Non-pigmented ciliary epithelial cell (primary cell): ENCODE measurements at places on chromosomes 13 and 19.

DNA sequence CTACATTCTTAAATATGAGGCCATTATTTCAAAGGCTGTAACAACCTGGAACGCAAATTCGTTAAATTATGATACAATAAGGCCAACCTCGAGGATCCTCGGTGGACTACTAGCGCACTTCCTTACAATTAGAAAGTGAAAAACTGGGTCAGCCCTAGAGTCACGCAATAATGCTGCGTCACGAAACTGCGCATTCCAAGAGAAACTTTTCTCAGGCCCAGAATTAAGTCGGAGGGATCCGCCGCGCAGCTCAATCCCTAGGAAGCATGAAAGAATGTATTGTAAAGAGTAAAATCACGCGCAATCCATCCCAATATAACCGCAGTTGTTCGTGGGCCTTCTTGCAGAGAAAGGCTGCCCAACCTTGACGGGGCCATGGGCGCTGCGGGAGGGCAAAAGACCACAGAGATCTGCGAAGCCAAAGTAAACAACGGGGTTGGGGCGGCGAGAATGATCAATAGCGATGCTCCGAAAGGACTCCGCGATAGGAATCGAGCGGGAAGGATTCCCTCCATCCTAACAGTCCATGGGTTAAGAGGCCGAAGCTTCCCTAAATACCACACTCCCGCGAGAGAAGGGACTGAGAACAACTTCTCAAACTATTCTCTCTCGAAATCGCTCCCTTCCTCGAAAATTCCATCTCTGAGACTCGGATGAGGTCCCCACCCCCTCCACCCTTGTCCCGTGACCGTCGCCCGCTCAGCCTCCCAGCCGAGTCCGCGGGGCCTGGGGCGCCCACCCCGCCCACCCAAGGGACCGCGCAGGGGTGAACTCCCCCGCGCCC, 564 bp downstream of the SPART start:
- DNase-seq: peak; percentile 55

DNA sequence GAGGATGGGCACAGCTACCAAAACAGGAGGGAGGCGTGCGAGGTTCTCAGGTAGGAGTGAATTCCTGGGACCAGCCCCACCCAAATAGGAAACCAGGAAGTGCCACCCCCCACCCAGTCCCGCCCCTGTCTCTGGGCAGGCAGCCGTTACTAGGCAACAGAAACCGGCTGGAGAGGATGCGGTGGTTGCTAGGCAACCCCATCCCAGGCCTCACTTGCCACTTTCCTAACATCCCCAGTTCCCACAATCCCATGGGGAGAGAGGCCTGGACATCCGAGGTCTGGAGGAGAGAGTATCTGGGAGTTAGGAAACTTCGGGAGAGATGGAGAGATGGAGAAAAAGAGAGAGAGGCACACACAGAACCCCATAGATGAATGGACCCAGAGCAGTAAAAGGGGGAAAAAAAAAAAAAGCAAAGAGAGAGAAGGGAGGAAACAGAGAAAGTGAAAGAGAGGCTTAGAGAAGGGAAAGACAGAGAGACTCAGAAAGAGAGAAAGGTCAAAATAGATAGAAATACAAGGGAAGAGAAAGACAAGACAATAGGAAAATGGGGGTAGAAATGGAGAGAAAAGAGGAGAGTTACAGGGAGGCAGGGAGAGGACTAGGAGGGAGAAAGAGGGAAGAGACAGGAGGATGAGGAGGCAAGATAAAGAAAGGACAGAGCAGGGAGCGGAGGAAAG, 3.8 kb downstream of the GRIK5 start:
- DNase-seq: no peak

DNA sequence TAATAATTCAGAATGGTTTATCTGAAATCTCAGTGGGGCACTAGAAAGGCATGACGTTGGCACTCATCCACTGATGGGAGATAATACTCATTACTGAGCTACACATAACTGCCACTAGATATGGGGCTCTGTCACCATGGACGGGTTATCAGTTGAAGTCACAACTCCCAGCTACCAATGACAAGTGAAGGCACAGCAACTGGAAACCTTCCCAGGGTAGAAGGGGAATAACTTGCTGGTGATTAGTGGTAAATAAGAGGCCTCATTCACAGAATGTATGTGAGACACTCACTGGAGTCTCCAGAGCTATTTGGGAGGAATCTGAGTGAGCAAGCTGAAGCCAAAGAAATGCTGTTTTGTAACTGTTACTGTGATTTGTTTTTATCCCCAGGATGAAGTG, 249.6 kb downstream of the ENOX1 start:
- DNase-seq: no peak

DNA sequence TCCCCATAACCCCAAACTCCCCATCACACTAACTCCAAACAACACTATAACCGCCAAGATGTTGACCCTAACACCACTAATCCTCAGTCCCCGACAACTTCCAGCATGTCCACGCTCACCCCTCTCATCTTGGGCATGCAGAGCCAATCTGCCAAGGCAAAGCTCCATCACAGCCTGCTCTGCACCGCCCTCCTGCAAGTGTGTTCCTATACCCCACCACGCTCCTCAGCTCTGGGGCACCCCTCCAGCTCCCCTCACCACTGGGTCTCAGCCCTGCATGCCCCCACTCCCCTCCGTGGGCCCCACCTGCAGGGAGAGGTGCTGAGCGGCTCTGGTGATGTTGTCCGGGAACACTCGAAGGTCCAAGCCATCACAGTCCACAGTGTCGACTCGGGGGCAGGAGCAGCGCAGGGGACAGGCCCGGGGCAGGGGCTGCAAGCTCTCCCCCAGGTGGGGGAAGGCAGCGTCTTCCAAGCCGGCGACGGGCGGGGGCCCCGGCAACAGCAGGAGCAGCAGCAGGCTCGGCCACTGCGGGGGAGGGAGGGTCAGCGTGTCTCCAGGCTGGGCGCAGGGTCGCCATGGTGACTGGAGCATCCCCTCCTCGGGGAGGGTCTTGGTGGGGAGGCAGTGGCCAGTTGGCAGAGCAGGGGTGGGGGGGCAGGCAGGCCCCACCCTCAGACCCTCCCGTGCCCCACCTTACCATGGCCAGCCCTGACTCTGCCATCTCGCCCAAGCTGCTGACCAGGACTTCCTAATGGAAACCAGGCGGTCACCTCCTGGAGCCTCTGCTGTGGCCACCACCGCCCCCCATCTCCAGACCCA, 527 bp downstream of the PODNL1 start:
- no peak for DNase-seq

- DNase-seq: no peak
Measured at GRCh38 chr13:55571237-55571867, 1569.4 kb upstream of the PRR20A start.

GRCh38 chr19:50051964-50052363, 26.2 kb downstream of the ZNF473 start:
- DNase-seq: no peak

DNA sequence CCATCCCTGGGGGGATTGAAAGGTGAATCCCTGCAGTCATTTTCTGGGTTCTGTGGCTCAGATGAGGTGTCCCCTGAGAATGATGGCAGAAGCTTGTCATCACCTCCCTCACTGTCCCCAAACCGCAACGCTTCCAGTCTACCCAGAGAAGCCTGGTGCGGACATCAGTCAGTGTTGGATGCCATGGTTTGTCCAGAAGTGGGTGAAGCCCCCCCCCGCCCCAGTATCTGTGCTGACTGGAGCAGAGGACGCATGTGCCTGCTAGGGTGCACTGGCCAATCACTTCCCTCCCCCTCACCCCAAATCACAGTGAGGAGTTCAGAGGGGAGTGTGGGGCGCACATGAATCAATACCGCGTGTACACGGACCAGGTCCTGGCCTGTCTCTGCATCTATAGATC, 150.5 kb downstream of the TEX29 start:
- DNase-seq: no peak

DNA sequence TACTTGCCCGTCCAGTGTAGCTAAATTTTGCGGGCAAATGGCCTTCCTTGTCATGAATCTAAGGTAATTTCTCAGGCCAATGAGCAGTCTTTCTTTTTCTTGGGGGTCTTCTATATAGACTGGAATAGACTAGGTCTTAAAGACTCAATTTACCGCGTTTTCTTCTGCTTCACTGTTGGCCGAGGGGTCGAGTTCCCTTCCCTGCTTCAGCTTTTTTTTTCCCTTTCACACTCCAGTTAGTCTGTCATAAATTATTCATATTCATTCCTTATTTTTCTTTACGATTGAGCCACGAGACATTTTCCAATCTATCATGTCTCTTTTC, 276 bp downstream of the ALG11 start:
- DNase-seq: no peak

DNA sequence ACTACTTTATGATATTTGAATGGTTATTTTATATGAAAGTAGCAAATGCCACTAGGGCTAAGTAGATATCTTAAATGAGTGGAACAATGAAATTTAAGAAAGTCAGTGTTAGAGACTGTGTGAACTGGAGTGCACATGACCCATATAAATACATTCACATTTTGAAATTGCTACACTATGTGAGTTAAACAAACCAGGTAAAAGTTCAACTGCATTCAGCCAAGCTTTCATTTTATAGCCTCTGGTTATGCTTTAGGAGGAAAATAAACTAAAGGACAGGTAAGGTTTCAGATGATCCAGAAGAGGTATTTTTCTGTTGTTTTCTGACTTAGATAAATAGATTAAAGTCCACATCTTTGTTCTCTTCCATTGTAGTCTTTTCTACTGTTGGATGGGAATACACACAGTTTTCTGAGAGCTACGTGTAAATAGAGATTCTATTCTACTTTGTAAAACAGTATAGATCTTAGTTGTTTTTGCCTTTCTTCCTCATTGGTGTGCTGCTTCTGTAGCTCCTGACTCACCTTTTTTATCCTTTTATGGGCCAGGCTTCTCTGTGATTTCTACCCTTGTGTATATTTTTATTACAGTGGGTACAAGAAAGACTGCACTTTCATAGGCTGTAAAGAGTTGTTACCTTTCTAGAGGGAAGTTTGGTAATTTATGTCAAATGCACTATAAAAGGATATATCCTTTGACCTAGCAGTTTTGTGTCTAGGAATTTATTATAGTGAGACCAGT, 54.6 kb upstream of the KCTD4 start:
- no peak for DNase-seq

- DNase-seq: peak; percentile 28
Measured at GRCh38 chr13:66618702-66619101, 611.4 kb downstream of the PCDH9 start.

GRCh38 chr13:106310291-106310865, 225.1 kb downstream of the EFNB2 start:
- no peak for DNase-seq

GRCh38 chr13:113119822-113120189, 2.8 kb upstream of the F10 start:
- no peak for DNase-seq

DNA sequence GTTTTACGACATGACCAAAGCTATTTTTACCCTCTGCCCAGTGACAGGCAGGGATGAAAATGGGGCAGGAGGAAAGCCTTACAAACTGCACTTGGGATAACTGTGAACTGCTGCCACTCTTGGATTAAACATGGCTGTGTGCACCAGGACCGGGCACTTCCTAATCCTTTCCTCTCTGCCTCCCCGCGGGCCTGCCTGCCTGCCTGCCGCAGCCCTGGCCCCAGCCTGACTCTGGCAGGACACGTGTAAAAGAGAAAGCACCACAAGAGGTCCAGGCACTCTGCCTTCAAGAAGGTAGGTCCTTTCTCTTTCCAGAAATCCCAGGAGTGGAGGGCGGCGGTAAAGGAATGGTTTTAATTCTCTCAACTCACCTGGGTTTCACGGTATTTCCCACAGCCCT, 4.8 kb downstream of the TSHZ3 start:
- no peak for DNase-seq

- no peak for DNase-seq
Measured at GRCh38 chr19:6198896-6199239, 63.4 kb downstream of the ACSBG2 start.

- peak; percentile 35 for DNase-seq
Measured at GRCh38 chr13:100542826-100543156, 45.8 kb downstream of the GGACT start.

- peak; percentile 18 for DNase-seq
Measured at GRCh38 chr13:39506559-39507390, 96.2 kb downstream of the LHFPL6 start.

DNA sequence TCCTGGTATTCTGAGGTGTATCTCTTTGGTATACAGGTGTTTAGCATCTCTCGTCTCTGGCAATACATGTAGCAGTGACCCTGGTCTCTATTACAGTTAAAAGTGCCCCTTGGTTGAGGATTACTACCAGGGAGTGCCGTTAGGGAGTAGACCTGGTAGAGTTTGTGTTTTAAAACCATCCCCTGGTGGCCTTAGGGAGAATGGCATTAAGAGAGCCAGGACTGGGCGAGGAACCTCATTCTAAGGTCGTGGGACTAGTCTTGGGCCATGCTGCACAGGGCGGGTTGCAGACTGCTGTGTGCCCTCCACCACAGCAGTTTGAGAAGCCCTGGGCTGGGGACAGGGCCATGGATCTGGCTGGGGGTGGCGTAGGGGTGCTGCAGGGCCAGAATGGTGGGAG, 35.0 kb downstream of the B3GLCT start:
- DNase-seq: no peak

DNA sequence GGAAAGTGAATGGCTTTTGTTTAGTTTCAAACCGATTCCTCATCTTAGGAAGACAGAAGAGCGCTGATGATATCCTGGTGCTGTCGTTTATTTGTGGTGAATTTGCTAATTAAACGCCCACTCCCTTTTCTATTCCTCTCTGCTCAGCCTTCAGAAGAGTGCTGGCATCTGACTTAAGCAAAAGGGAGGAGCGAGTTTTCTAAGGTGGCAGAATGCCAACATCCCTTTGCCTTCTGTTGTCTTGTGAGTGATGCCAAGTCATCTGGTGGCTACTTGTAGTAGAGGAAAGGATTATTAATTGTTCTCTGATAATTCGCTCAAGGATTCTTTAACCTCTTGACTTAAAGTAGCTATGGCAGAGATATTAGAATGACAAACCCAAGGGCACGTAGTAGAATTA, 68.1 kb downstream of the ERCC5 start:
- no peak for DNase-seq

- peak; percentile 9 for DNase-seq
Measured at GRCh38 chr19:57099199-57099661, 20.6 kb upstream of the USP29 start.

- DNase-seq: no peak
Measured at GRCh38 chr19:41172297-41173164, 20.5 kb upstream of the CYP2S1 start.

- no peak for DNase-seq
Measured at GRCh38 chr19:45607071-45608029, 5.3 kb upstream of the GPR4 start.

DNA sequence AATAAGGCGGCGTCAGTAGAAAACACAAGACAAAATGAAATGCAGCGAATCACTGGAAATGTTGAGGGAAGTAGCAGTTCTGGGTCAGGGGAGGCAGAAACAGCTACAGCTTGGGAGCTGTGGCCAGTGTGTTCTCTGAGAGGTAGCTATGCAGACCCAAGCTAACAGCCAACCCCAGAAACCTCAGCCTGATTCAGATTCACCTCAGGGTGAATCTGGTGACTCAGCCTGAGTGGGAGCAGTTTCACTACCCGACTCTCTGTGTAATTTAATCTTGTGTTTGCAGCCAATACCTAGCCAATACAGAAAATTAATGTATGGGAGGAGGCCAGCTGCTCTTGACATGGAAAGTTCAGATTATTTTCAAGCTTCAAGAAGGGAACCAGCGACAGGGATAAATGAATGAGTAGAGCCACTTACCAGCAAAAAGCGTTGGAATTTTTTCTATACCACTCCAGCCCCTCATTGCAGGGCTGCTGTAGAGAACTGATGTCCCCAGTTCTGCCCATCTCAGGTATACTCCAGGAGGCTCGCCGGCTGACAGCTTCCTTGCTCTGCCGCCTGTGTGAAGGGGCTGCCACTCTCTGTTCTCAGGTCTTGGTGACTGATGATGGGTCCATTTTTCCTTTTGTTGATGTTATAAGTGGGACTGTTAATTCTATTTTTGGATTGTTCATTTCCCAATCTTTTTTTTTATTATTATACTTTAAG, 8.9 kb downstream of the IGFL3 start:
- DNase-seq: peak; percentile 70

- DNase-seq: no peak
Measured at GRCh38 chr19:53866865-53867224, 838 bp upstream of the MYADM start.
